ENCODE measurements at places on chromosomes 13 and 19. TPM values are rescaled to one million over a fixed set of nuclear protein-coding genes. Genes with fewer than 3 reads are reported as not detected.

DNA sequence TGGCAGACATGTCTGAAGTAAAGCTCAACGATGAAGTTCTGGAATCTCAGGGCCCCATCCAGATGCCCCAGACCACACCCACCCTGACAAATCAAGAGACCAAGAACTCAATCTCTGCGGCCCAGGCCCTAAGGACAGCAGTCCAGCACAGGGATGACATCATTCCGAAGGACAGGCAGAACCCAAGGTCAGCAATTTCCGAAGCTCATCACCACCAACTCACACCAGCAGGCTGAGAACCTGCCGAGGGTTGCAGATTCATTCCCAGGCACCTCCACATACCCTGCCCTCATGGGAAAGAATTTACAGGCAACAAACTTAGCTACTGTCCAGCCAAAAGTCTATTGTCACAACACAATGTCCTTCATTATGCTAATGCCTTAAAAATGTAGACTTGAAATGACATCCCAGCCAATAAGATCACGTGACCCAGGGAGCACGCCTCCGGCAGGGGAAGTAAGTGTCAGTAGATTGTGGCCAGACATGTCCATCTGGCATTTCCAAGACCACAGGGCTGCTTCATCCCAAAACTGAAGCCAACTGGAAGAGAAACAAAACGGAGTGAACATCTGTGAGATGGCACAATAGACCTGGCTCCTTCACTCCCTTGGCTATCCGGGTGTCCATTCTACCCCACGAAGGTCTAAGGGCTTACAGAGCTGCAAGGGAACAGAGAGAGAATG lies 98.8 kb downstream of the CRYL1 start:
- H3K36me3 ChIP-seq = no peaks in the 10 kb centered on the region
- H3K27ac ChIP-seq = no peak overlapping the region
- no peaks in the 10 kb centered on the region for H3K27me3 ChIP-seq
- peaks cover 15% of the 10 kb centered on the region for H3K4me1 ChIP-seq
- no peak for DNase-seq

- H3K4me3 ChIP-seq = no peak overlapping the region
- H3K27ac ChIP-seq = no peak overlapping the region
- no peak for DNase-seq
- H3K36me3 ChIP-seq = no peaks in the 10 kb centered on the region
Observed at GRCh38 chr13:91295712-91296410, 51.6 kb upstream of the MIR17HG start.

DNA sequence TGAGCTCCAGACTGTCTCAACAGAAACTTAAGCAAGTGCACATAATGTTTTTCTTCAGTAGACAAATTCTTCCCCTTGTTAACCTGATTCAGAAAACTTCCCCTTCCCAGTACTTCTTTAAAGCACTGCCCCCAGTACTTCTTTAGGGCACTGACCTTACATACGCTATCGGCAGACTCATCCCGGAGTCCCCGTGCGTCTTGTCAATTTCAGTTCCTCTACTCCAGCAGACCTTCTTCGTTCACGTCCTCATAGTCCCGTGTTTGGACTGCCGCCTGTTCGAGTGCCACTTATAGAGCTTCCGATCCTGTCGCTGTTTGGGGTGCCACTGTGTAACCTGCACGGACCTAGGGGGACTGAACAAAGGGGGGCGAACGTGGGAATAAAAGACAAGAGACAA lies 29.0 kb downstream of the ZNF627 start:
- H3K36me3 ChIP-seq = peaks cover 6% of the 10 kb centered on the region
- H3K27me3 ChIP-seq = peaks cover 15% of the 10 kb centered on the region
- H3K27ac ChIP-seq = no peak overlapping the region

GRCh38 chr19:39470724-39471339 lies 9.8 kb upstream of the TIMM50 start:
- H3K4me3 ChIP-seq = no peak overlapping the region
- H3K27me3 ChIP-seq = no peaks in the 10 kb centered on the region
- no peak for DNase-seq
- no peaks in the 10 kb centered on the region for H3K4me1 ChIP-seq
- no peak overlapping the region for H3K27ac ChIP-seq

Gene MZT1
- 76.5 TPM for total RNA-seq

DNA sequence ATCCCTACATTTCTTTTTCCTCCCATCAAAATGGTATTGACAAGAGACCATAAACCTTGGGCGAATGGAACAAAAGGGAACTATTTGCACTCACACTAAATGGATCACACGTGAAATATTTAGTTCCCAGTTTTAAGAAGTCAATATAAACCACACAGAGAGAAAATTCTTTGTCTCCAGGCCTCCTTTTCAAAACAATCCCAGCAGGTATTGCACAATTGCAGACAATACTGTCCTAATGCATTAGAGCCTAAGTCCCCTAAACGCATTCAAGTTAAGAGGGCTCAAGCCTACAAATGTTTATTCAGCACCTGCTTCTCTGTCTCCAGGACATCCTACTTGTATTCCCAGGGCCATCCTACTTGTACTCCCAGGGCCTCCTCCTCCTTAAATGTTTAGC lies 1.3 kb upstream of the B3GLCT start:
- H3K27ac ChIP-seq = no peak overlapping the region
- H3K36me3 ChIP-seq = peaks cover 9% of the 10 kb centered on the region
- DNase-seq = no peak
- H3K4me1 ChIP-seq = peaks cover 22% of the 10 kb centered on the region
- no peak overlapping the region for H3K4me3 ChIP-seq

- no peaks in the 10 kb centered on the region for H3K27me3 ChIP-seq
- no peak for DNase-seq
Observed at GRCh38 chr19:40257096-40257517, 28.0 kb downstream of the AKT2 start.

Gene SRRM5
- not detected for total RNA-seq

DNA sequence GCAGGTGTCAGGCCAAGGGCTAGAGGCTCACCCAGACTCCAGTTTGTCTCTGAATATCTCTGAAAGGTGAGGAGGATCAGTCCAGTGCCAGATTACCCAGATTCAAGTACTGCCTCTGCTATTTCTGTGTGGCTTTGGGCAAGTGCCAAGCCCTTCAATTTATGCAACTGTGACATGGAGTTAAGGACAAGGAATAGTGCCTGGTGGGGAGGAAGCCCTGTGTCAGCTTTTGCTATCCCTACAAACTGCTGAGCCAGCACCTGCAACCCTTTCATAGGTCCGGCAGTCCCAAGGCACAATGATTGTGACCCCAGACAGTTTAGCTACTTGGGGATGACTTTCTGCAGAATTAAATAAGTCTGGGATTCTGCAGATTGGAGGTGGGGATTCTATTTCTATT lies 123.0 kb downstream of the KL start:
- H3K36me3 ChIP-seq = peaks cover 26% of the 10 kb centered on the region
- no peak for DNase-seq
- H3K27ac ChIP-seq = no peak overlapping the region
- H3K27me3 ChIP-seq = no peaks in the 10 kb centered on the region

Gene WASF3
- total RNA-seq = 0.18 TPM

DNA sequence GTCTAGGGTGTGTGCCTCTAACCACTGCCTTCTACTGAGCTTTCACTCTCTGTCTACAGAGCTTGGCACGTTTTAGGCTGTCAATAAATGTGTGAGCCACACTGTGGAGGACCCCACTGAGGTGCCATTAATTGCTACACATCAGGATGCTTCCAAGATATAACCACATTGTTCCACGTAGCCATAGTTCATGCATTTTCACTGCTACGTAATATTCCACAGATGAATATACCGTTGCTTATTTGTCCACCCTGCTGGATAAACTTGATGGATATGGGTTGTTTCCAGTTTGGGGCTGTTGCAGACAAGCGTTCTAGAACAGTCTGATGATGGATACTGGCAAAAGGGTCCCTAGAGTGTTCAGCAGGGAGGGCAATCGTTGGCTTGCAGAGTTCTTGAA lies 11.3 kb upstream of the NUMBL start:
- no peak for DNase-seq
- no peak overlapping the region for H3K4me3 ChIP-seq
- H3K36me3 ChIP-seq = peaks cover 25% of the 10 kb centered on the region
- H3K27me3 ChIP-seq = no peaks in the 10 kb centered on the region
- no peak overlapping the region for H3K27ac ChIP-seq

Gene TEX26
- not detected for total RNA-seq

- H3K27ac ChIP-seq = no peak overlapping the region
- no peak for DNase-seq
- H3K27me3 ChIP-seq = no peaks in the 10 kb centered on the region
- H3K4me1 ChIP-seq = no peaks in the 10 kb centered on the region
- no peak overlapping the region for H3K4me3 ChIP-seq
Observed at GRCh38 chr19:16268676-16269319, 55.8 kb upstream of the KLF2 start.

DNA sequence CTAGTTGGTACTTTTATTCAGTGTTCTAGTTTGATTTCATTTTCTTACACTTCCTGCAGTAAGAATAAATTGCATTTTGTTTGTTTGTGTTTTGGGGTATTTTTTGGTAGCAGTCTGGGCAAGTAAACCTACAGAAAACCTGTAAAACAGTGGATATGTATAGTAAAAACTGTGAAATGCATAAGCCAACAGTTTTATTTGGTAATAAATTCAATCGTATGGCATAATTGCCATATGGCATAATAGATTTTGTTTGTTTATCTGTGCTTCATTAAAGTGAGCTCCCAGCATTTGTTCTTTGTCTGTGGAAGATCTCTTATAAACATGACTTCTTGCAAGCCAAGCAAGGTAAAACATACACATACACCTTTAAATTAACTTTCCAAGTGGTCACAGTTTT lies 111.9 kb downstream of the PCDH9 start:
- H3K36me3 ChIP-seq = no peaks in the 10 kb centered on the region
- no peaks in the 10 kb centered on the region for H3K27me3 ChIP-seq
- H3K27ac ChIP-seq = no peak overlapping the region
- H3K4me3 ChIP-seq = no peak overlapping the region

DNA sequence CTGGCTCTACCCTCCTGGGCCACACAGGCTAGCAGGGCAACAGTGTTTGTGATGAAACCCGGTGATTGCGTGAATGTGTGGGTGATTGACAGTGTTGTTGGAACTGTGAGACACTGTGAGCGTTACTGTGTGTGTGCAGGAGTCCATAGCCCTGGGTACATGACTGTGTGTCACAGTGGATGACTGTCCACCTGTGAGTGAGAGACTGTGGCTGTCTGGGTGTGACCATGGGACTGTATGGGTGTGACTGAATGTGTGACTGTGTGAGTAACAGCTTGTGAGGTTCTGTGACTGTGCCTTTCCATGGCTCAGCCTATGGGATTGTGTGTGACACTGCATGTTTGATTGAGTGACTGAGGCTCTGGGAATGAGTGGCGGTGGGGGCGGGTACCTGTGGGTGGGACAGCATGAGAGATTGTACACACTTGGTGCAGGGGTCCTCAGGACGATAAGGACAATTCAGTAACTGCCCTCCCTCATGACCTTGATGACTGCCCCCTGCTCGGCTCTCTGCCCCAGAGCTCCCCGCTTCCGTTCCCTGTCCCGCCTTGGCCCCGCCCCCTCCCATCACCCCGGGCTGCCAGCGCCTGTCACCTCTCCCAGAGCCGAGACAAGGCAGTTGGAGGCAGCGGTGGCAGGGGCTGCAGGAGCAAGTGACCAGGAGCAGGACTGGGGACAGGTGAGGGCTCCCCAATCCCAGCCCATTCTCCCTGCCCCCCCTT lies at the start of gene GIPR:
Gene GIPR (plus strand): TSS at position 602 of the 722 bp plus-strand sequence. CDS start 1,300 bp downstream, outside the sequence.
- no peaks in the 10 kb centered on the region for H3K27me3 ChIP-seq
- H3K4me1 ChIP-seq = peaks cover 18% of the 10 kb centered on the region
- peak within 1 kb of the TSS; percentile 28 for H3K27ac ChIP-seq
- no peaks in the 10 kb centered on the region for H3K36me3 ChIP-seq

DNA sequence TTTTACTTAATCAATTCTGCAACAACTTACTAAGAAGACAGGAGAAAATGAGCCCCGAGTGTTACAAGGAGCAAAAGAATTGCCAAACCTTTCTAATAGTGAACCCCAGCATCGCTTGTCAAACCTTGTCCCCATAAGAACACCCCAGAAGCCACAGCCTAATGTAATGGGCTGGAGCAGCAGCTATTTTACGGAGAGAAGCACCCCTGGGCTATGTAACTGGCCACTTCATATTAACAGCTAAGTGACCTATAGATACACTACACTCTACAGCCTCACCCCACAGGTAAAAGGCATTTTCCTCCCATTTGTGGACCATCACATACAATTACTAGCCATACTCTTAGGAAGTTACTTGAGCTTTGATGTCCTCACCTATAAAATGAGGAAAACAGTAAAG lies 27.3 kb upstream of the CPB2 start:
- H3K36me3 ChIP-seq = peaks cover 3% of the 10 kb centered on the region
- H3K4me3 ChIP-seq = no peak overlapping the region
- no peaks in the 10 kb centered on the region for H3K4me1 ChIP-seq

DNA sequence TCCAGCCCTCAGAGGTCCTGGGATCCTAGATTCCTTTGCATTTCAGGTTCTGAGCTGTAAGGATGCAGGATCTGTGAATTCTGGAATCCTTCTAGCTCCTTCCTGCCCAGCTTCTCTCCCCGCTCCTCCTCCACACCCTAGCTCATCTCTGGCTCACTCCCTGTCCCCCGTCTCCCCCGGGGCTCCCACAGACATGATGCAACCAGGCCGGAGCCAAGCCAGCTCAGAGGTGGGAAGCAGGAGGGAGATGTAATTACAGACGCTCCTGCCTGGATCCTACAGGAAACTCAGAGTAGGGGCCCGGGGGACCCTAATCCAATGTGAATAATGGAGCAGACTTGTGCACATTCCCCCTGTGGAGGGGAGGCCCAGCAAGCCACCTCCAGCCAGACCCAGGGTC lies 4.5 kb downstream of the GNG8 start:
- H3K36me3 ChIP-seq = no peaks in the 10 kb centered on the region
- no peak for DNase-seq
- no peak overlapping the region for H3K4me3 ChIP-seq
- H3K27ac ChIP-seq = no peak overlapping the region

DNA sequence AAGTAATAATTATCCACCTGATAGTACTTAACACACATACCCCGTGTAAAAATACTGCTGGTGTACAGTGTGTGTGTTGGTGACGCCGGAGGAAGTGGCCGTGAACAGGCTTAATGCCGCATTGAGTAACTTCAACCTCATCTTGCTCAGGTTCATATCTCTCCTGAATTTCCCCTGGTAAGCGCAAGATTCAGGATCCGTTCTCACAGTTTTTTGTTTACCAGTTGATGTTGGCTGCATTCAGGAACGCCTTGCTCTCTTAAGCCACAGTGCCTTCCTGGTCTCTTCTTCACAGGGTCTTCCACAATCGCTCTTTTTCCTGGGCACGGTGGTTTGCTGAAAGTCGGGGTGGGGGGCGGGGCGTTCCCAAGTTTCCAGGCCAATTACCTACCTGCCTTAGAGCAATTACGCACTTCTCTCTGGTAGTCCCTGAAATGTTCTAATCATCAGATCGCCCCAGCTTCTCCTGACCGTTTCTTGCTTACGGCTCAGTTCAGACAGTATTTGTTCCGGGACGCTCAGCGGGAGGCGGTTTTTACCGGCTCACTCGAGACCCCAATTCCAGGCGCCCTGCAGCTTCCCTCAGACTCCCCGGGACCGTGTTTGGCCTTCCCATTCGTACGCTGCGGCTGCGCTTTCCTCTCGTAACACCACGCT lies 706 bp upstream of the DNAJC3 start:
- DNase-seq = no peak
- H3K4me3 ChIP-seq = peak overlapping the region; percentile 80
- H3K36me3 ChIP-seq = peaks cover 4% of the 10 kb centered on the region
- no peaks in the 10 kb centered on the region for H3K27me3 ChIP-seq
- H3K27ac ChIP-seq = 0 out of 2 replicates have a peak overlapping the region, but pooled peaks have one; percentile 31
